ENCODE measurements at places on chromosomes 7 and 10.

DNA sequence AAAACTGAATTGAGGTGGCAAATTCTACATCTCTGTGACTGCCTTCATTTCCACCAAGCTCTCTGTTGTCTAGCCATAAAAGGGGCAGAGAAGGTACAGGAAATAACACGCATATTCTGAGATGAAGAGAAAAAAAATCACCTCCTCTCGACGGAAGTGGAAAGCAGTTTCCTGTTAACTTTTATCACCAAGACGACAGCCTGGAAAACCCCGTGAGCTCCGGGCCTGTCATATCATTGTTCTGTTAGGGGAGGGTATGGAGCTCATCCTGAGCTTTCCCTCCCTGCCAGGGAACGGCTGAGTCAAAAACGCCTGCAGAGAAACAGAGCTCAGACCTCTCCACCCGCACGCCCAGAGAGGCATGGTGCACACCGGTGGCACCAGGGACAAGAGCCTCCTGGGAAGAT lies 200.3 kb downstream of the PRPF18 start:
- no peak for DNase-seq

GRCh38 chr7:19932549-19933249 lies 159.3 kb upstream of the TMEM196 start:
- DNase-seq = no peak

- no peak for DNase-seq
These were observed 96.9 kb upstream of the LRRTM3 start for GRCh38 chr10:66828957-66829356.

GRCh38 chr10:11866199-11866925 lies 43.2 kb downstream of the PROSER2 start:
- no peak for DNase-seq

- no peak for DNase-seq
These were observed 42.0 kb downstream of the MYL10 start for GRCh38 chr7:101586906-101587677.

DNA sequence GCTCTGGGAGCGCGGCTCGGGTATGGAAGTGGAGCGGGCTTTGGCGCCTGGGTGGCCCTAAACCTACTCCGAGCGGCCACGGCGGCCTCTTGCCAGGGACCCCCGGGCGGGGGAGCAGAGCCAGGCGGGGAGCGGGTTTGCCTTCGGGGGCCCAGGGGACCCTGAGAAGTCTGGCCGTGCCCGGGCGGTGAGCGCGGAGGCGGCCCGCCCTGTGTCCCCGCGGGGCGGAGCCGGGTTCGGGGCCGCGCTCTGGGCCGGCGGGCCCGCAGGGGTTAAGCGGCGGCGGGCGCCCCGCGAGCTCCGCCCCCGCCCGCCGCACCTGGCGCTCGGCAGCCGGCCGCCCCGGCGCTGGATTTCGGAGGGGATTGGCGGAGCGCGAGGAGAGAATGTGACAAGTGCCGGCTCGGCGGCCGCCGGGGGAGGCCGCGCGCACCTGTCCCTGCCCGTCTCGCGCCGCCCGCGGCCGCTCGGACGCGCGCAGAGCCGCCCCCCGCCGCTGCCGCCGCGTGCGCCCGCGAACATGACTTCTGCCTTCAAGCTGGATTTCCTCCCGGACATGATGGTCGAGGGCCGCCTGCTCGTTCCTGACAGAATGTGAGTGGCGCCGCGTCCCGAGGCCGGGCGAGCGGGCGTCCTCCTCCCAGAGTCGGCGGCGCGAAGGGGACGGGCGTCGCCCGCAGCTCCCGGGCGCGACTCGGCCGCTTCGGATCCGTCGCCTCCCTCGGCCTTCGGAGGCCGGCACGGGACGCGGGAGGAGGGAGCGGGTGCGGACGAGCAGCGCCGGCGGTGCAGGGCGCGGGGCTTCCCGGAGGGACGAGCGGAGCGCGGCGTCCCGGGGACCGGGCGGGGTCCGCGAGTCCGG lies at the start of gene CELF2:
Gene CELF2, plus strand, starts transcription at position 303 of the 862 bp plus-strand sequence. Its CDS starts 218 bp downstream, at position 521.
- DNase-seq = peak; percentile 18

DNA sequence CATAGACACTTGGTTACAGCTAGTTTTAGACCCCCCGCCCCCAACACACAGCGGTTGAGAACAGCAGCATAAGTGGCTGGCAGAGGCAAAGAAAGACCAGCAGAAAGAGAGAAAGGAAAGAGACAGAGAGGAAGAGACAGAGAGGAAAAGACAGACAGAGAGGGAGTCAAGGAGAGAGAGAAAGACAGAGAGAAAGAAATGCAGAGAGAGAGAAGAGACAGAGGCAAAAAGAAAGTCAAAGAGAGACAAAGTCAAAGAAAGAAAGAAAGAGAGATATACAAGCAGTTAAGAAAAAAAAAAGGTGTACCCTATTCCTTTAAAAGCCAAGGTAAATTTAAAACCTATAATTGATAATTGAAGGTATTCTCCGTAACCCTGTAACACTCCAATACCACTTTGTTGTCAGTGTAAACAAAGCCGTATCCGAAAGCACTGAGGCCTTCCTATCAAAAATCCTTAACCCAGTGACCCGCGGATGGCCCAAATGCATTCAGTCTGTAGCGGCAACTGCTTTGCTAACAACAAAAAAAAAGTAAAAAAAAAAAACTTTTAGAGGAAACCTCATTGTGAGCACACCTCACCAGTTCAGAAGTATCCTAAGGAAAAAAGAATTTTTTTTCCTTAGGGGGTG lies 11.9 kb upstream of the SLC12A9 start:
- DNase-seq = no peak

DNA sequence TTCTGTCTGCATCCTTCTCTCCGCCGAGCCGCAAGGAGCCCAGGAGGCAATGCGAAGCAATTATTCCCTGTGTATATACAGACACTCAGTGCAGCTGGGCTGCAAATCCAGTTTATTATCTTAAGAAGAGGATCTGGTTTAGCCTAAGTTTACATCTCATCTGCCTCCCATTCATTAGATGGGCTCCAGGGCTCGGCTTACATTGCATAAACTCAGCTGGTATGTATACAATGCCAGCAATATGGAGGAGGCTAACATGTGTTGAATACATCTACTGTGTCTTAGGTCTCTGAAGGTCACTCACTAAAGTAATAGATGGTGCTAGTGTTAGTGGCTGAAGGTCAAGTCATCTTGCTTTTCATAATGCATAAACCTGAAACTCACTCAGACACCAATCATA lies 996.8 kb downstream of the KCNMA1 start:
- DNase-seq = no peak

DNA sequence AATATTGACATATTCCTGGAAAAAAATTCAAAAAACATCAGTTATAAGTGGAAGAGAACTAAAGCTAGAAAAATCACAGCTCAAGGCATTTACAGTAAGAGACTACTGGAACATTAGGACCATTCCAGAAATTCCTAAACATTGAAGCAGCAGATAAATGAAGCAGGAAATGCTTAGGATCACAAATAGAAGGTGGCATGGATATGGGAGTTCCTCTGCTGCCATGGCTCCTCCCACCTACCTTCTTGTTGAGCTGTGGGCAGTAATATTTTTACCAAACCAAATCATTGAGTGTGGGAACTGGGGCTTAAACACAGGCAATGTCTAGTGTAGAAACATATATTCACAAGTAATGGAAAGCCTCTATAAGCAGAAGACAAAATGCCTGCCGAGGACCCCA lies 292.8 kb downstream of the ANKRD7 start:
- no peak for DNase-seq

DNA sequence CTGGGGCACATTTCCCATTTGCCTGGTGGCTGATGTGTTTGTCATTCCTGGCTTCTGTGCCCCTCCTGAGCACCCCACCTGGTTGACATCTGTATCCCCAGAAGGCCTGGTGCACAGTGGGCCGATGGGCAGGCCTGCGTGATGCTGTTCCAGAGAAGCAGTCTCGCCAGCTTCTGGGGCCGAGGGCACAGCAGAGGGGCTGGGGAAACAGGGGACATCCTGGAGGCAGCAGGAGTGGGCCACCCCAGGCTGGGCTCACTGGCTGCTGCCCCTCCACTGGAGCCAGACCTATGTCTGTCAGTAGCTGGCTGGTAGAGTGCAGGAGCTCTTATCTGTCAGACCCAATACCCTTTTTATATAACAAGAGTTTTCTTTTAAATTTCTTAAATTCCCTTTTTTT lies 896 bp upstream of the MYL7 start:
- no peak for DNase-seq

DNA sequence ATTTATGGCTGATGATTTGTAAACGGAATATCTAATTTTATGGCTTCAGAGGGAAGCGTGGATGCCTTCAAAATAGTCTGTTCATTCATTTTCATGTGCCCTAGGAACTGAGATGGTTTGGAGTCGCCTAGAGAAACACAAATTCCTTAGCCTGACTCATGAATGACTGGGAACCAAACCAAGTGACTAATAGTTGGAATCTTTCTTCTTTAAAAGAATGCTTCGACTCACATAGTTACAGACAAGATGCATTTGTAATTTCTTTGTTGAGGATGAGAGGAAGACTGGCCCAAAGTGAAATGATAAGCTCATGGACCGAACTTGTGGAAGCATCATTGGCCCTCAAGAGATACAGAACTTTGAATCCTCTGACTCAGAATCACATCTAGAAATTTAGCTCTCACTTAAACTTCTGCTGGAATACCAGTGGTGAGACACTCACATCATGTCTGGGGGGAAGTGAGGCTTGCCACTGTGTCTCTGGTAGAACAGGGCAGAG lies 1107.2 kb downstream of the NRG3 start:
- DNase-seq = peak; percentile 93

DNA sequence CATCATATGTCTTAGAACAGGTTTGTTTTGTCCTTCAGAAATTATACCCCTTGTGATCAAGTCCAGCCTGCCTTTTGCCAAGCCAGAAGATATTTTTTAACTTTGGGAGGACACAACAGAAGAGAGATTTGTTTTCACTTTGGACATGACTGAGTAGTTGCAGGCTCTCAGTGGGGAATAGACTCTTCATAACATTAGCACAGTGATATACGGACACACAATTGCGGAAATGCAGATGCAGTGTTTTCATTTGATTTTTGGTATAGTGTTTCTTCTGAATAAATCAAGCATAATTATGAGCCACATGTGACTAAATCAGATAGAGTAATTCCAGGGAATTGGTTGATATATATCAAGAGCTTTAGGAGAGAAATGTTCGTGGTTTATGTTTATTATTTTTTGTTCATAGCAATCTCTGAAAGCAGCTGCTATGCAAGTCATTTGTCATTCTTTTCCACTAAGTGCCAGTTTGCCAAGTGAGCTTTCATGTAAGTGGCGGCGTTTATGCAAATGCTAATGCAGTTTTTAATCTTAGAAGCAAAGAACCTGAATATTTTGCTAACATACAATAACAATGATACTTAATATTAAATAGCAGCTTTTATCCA lies 69.6 kb upstream of the HDAC9 start:
- DNase-seq = no peak

DNA sequence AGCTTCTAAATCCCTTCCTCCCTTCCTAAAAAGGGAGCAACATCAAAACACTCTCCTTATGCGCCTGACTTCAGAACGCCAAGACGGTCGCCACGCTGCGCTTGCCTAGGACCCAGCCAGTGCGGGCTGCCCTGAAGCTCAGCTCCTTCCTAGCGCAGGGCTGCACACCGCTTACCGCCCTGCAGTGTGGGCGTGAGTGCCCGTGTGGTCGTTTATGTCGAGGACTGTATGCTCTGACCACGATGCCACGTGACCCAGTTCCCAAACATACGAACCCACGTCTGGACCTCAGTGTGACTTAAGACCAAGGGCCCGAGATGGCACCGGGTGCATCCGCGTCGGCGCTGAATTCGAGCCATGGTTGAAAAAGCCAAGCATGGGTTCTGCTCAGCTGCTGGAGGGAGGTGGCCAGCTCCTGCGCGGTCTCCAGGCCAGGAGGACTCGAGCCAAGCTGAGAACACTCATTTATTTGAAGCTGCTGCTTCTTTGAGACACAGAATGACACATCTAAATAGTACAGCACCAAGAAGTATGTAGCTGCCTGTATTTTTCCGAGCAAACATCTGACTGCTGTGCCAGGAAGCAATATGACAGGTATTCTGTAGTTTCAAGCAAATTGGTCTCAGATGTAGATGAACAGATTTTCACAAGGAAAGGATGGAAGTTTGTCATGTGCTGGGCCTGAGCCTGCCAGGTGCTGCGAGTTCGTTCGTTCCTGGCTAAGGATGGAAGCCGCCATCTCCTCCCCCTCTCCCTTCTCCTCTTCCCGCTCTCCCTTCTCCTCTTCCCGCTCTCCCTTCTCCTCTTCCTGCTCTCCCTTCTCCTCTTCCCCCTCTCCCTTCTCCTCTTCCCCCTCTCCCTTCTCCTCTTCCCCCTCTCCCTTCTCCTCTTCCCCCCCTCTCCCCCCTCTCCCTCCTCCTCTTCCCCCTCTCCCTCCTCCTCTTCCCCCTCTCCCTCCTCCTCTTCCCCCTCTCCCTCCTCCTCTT lies 184.7 kb downstream of the EBF3 start:
- no peak for DNase-seq

- no peak for DNase-seq
These were observed 438.3 kb downstream of the RPS24 start for GRCh38 chr10:78471723-78472550.

Data from adipocyte (in vitro differentiated cells).